CD4-positive, alpha-beta T cell treated with Interleukin-17A for 1 hour (primary cell): ENCODE measurements at places on chromosomes 1 and 21.

GRCh38 chr1:94395231-94395630, 23.0 kb upstream of the ABCD3 start:
- DNase-seq: no peak

GRCh38 chr1:78721136-78721535, 71.5 kb downstream of the IFI44 start:
- DNase-seq: no peak

GRCh38 chr1:93816970-93817678, 61.9 kb downstream of the DNTTIP2 start:
- DNase-seq: peak; percentile 7

- no peak for DNase-seq
These were observed 918.1 kb upstream of the TMPRSS15 start for GRCh38 chr21:19321688-19322087.

GRCh38 chr1:100988121-100988520, 37.5 kb downstream of the DPH5 start:
- DNase-seq: no peak

DNA sequence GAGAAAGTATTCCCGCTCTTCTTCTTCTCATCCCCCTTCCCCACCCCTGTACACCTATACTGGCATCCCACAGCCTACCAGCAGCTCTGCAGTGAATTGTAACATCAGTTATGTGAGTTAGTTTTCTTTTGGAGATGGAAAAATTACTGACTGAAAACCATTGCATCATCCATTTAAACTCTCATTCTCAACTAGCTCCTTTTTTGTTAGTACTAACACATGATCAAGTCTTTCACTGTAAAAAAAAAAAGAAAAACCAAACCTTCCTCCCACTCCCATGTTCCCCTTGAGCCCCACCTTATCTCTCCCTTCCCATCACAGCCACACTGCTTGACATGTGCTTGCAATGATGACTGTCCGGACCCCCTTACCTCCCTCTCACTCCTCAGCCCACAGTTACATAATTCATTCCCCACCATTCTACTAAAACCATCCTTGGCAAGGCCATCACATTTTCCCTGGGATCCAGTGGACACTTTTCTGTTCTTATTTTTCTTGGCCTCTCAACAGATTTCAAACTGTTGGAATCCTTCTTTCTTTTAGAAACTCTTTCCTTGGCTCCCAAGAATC, 23.2 kb upstream of the RAVER2 start:
- no peak for DNase-seq

DNA sequence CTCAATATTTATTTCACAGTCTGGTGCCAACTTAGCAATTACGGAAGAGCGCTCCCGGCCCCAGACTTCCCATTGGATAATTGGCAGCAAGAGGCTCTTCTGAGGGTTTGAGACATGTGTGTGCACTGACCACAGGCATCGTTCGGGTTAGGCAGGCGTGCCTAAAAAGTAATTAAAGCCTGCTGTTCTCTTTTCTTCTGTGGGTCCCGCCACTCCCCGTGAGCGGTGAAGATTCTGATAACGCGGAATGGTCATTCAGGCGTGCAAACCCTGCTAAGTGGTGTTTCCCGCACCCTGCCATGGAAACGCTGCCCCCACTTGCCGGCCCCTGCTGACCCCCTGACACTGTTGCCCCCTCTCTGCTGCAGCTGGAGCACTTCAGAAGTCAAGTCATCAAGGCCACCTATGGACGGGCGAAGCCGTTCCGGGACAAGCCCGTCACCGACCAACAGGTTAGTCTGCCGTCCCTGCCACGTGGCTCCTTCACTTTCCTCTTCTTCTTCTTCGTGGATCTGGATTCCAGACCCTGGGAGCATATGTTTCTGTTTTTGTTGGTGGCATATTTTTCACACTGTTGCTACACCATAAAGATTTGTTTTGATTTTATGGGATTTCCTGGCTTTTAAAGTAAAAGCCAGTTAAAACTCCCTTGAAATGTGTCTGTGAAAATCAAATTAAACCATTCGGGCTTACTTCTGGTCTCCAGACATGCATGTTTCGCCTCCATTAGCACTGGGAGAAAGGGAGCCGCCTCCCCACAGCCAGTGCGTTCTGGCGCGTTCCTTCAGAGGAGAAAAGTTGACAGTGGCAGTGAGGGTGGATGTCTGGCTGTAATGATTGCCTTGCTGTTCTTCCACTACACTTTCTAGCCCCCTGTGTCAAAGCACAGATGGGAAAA, 79.9 kb downstream of the FHAD1 start:
- no peak for DNase-seq

GRCh38 chr1:213256438-213257087, 205.5 kb downstream of the RPS6KC1 start:
- no peak for DNase-seq

DNA sequence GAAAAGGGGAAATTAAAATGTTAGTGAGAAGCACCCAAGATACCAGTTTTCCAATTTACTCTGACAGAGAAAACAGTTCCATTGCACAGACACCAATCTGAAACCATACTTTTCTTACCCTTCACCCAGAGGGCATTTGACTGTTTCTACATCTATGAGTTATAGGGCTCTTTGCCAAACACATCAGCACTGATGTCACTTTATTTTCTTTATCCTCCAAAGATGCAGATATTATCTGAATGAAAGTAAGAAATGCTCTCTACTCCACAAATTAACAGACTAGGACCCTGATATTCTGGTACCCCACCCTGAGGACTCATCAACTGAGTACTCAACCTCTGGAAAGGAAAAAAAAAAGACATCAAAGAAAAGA, 24.2 kb upstream of the PEX19 start:
- no peak for DNase-seq

DNA sequence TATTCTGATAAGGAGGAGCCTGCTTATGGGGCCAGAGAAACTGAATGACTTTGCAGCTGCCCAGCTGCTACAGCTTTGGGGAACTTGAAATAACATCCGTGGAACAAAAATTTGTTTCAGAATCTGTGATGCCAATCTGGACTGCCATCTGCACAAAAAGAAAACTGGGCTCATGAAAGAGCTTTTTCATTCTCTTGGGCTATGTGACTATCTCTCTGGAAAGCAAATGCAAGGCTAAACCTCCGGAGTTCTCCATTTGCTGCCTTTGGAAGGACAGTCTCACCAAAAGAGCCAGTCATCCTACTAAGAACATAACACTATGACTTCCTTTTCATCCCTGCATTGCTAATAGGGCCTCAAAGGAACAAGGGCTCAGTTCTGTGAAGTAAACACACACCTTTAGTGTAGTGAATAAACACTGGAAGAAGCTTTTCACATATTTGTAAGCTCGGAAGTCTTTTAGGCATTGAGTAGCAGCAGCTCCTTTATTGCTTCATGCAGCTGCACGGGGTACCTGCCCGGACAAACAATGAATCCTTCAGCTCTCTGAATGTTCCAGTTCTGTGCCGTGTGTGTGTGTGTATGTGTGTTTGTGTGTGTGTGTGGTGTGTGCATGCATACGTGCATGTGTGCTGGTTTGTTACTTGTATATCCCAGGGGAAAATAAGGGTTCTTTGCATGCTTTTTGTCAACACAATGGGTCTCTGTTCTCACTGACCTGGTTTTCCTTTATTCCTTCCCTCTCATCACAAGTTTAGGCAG, 255.5 kb upstream of the SGIP1 start:
- DNase-seq: no peak

- DNase-seq: peak; percentile 48
These were observed 155.1 kb downstream of the VPS13D start for GRCh38 chr1:12384836-12385456.

DNA sequence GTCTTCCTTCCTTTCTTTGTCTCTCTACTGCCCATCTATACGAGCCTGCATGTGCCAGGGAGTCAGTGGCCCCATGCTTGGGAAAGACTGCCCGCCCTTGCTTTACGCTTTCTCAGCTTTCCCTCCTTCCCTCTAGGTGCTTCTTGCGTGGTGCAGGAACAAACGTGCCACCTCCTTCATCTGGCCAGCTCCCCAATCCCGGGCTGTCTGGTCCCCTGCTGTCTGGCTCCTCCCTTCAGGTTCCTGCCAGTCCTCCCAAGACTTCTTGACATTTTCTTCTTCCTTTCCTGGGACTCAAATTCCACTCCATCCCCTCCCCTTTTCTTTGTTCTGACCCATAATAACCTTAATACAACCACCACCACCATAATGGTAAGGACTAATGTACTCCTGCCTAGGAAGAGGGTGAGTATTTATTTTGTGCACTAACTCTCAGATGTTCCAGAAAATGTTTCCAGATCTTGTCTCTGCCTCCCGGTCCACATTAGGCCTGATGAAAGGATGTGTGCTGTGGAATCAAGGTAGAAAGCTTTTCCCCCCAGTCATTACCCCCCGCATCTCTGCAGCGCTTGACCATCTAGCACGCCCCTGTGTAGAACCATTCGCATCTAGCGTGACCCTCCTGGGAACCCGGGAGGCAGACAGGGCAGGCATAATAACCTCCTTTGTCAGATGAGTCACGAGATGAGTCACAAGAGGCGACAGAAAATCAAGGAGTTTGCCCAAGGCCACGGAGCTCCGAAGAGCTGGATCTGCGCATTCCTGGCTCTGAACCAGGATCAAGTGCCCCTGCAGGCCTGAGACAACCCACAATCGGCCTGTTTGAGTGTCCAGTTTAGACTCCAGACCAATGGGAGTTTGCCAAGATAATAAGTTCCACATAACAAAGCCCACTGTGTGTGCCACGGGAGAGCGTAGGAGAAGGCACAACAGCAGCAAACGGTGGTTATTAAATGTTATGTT, 60.1 kb upstream of the NEK2 start:
- no peak for DNase-seq

DNA sequence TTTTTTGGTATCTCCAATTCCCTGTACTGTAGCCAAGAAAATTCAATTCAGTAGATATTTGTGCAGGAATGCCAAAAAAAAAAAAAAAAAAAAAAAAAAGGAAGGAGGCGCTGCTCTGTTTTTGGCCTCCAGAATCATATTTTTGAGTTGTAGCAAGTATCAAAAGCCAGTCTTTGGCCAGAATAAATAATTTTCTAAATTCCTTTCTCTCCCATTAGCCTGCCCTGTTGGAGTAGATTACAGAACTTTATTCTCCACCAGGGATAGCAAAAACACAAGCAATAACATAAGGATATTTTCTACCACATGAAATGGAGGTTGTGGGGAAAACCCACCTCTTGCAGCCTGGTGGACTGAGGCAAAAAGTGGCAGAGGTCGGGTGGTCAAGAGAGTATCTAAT, 2.4 kb upstream of the CYP4X1 start:
- DNase-seq: no peak

DNA sequence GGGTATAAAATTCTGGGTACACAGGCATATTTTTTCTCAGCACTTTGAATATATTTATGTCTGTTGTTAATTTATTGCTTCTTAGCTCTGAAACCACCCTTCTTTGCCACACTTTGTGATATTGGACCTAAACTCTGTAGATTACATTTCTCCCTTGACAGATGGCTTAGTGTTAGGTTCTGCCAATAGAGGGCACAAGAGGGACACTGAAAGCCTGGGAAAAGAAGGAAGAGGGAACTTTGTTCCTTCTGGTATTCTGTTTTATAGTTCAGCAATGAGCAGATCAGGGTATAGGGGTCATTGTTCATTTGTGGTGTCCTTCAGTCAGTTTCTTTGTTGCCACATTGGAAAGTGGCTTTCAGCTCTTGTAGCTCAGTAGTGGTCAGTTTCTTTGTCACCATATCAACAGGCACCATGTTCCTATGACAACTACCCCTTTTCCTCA, 423.5 kb upstream of the PROX1 start:
- DNase-seq: no peak

DNA sequence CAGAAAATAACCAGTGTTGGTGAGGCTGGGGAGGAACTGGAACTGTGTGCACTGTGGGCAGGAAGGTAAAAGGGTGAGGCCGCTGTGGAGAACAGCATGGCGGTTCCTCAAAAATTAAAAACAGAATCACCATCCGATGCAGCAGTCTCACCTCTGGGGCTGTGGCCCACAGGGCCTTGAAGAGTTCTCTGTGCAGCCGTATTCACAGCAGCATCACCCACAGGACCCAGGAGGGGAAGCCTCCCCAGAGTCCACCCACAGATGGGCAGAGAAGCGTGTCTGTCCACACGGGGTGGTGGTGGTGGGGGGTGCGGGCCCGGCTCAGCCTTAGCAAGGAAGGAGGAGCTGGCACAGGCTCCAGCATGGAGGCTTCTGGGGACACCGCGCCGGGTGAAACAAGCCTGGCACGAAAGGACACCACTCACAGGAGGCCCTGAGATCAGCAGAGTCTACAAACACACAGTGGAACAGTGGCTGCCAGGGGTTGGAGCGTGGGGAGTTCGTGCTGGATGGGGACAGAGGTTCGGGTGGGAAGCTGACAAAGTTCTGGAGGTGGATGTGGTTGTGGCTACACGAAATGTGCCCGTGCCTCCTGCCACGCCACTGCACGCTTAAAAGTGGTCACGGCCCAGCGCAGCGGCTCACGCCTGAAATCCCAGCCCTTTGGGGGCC, 11.5 kb downstream of the MORN1 start:
- DNase-seq: no peak

DNA sequence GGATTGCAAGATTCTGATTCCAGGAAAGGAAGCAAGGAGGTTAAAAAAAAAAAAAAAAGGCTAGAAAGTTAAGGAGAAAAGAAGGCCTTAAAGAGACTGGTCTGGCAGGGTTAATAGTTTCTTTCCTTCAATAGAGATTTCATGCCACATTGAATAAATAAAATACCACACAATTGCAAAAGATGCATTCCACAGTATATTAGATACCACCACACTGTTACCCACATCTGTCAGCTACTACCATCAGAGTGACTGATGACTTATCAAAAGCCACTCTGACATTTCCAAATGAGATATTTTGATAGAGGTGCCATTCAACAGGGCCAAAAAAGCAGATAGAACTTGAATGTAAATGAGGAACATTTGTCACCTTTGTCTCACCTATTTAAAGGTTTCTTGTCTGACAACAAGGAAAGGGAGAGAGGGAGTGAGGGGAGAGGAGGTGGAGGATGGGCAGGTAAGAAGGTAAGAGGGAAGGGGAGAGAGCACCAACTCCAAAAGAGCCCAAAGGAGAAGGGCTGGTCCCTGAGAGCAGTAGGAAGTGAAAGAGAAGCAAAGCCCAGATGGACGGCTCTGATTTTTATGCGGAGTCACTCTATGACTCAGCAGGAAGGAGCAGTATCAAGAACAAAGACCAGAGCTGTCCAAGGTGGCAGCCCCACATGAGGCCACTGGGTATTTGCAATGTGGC, 38.3 kb downstream of the LRRN2 start:
- no peak for DNase-seq

- DNase-seq: no peak
These were observed 50.7 kb upstream of the EDARADD start for GRCh38 chr1:236343246-236343870.

DNA sequence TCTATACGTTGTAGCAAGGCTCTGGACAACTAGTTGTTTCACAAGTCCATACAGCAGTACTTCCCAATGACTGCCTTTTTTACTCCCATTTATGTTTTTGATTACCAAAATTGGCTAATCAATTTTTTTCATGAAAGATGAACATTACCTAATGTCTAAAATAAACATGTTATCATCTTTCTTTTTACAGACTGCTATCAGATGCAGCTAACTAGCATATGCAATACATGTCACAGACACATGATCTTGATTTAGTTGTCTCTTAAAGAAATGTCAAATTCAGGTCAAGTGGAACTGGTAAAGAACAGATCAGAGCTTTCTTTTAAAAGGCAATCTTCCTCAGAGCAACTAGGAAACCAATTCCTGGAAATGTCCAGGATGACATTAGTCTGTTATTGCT, 630 bp upstream of the DBT start:
- DNase-seq: no peak
